ENCODE measurements at places on chromosomes 3 and 15.

GRCh38 chr15:65175511-65175910 is 9.6 kb downstream of the CLPX start:
- DNase-seq, result no peak

DNA sequence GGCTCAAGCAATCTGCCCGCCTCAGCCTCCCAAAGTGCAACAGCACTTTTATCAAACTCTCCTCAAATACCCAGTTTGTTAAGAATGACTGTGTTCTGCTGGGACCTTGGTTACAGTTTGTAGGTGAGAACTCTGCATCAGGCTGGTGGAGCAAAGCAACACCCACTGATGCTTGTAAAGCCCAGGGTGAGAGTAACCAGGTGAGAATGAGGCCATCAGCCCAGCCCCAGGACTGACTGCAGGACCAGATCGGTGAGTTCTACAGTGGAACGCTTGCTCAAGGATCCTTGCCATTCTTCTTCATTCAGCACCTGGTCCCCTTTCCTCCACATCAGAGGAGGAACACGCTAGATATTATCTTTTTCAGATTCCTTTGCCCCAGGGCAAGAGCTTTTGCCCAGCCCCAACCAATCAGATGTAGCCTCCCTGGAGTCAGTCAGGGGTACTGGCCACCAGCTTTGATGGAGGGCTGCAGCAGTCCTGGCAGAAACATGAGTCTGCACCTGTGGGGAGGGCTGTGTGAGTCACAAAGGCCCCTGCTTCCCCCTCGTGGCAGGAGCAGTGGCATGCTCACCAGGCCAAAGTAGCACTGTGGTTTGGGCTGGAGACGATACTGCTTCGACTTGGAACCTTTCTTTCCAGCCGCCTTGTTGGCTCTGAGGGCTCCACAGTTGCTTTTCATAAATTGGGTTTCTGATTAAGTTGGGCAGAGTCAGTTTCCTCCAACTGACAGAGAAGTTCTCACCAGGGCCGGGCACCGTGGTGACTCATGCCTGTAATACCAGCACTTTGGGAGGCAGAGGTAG is 3.5 kb upstream of the SHISA5 start:
- peak; percentile 46 for DNase-seq

GRCh38 chr15:57609805-57610529 is 18.3 kb downstream of the MYZAP start:
- no peak for DNase-seq

DNA sequence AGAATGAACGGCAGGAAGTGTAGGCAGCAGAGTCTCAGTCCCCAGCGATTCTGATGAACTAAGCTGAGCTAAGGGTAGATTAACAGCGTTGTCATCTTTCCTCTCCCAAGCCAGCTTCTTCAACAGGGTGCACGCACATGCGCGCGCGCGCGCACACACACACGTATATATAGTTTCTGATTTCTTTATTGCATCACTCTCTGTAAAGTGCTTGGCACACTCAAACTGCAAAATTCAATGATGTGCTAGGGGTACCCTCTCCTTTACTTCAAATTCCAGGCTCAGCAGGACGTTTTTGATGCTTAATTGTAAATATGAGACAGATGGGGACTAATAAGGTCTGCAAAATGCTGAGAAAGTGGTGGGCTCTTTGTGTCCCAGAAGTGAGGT is 26.1 kb upstream of the VPS8 start:
- DNase-seq, result no peak

GRCh38 chr3:185371306-185372074 is 8.6 kb downstream of the MAP3K13 start:
- DNase-seq, result no peak

Measured in stimulated activated CD4-positive, alpha-beta T cell treated with anti-CD3 and anti-CD28 coated beads, TNF-alpha, amount 100 ng/mL, for 24 hours (primary cell).